ENCODE measurements at places on chromosomes 7 and 10. TPM values are rescaled to one million over a fixed set of nuclear protein-coding genes. Genes with fewer than 3 reads are reported as not detected.

The TMEM236 gene
- total RNA-seq: 0.17 TPM

The MACROH2A2 gene
- 12.1 TPM for total RNA-seq

The PRLHR gene
- not detected for total RNA-seq

The COL28A1 gene
- total RNA-seq: under 0.01 TPM

The SPDYE6 gene
- total RNA-seq: not detected

The LAMTOR4 gene
- total RNA-seq: 95.0 TPM

The CRYGN gene
- total RNA-seq: 0.50 TPM

The TSPAN12 gene
- total RNA-seq: 1.5 TPM

The CALN1 gene
- not detected for total RNA-seq

The SFRP4 gene
- 54.2 TPM for total RNA-seq

The RBM20 gene
- total RNA-seq: under 0.01 TPM

The TUBAL3 gene
- total RNA-seq: not detected

The NUTM2D gene
- total RNA-seq: 1.3 TPM

The AZGP1 gene
- not detected for total RNA-seq

All from fibroblast of lung (primary cell).